ENCODE measurements at places on chromosomes 6 and 20.
A peak's percentile ranks its signal among the peaks of the same experiment; 100 is the strongest.

- H3K27me3 ChIP-seq = no peaks in the 10 kb centered on the region
- H3K4me1 ChIP-seq = no peaks in the 10 kb centered on the region
- H3K27ac ChIP-seq = no peak overlapping the region
- H3K4me3 ChIP-seq = no peak overlapping the region
- H3K36me3 ChIP-seq = no peaks in the 10 kb centered on the region
Measured at GRCh38 chr20:14312001-14312400, 25.4 kb downstream of the FLRT3 start.

DNA sequence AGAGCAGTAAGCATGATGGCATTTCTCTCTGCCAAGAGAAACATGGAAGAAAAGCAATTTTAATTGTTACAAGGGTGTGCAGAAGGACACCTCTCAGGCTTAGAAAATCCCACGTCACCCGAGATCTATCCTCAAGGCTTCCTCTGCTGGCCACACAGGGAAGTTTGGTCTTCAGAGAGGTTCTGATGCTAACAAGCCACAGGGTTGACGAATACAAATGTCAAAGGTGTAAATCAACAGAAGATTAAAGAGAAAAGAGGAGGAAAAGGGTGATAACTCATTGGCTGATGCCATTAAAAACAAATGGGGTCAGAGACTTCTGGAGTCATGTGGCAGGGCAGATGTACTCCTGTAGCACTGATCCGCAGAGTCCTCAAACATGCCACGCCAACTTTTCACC, 33.6 kb upstream of the SPDEF start:
- no peaks in the 10 kb centered on the region for H3K36me3 ChIP-seq
- DNase-seq = peak; percentile 5
- H3K27ac ChIP-seq = no peak overlapping the region
- no peak overlapping the region for H3K4me3 ChIP-seq
- H3K27me3 ChIP-seq = no peaks in the 10 kb centered on the region
- peaks cover 13% of the 10 kb centered on the region for H3K4me1 ChIP-seq

- H3K27ac ChIP-seq = no peak overlapping the region
- H3K27me3 ChIP-seq = no peaks in the 10 kb centered on the region
- H3K4me1 ChIP-seq = no peaks in the 10 kb centered on the region
- no peak overlapping the region for H3K4me3 ChIP-seq
- DNase-seq = no peak
Measured at GRCh38 chr6:73121421-73121993, 103.8 kb downstream of the KHDC1L start.

GRCh38 chr6:27592481-27593199, 119.7 kb upstream of the ZNF184 start:
- H3K4me3 ChIP-seq = no peak overlapping the region
- H3K27me3 ChIP-seq = peaks cover 27% of the 10 kb centered on the region
- no peaks in the 10 kb centered on the region for H3K4me1 ChIP-seq

GRCh38 chr6:126268092-126268491, 71.8 kb upstream of the CENPW start:
- no peaks in the 10 kb centered on the region for H3K27me3 ChIP-seq
- peaks cover 4% of the 10 kb centered on the region for H3K36me3 ChIP-seq
- DNase-seq = no peak
- H3K4me1 ChIP-seq = no peaks in the 10 kb centered on the region
- H3K27ac ChIP-seq = no peak overlapping the region

DNA sequence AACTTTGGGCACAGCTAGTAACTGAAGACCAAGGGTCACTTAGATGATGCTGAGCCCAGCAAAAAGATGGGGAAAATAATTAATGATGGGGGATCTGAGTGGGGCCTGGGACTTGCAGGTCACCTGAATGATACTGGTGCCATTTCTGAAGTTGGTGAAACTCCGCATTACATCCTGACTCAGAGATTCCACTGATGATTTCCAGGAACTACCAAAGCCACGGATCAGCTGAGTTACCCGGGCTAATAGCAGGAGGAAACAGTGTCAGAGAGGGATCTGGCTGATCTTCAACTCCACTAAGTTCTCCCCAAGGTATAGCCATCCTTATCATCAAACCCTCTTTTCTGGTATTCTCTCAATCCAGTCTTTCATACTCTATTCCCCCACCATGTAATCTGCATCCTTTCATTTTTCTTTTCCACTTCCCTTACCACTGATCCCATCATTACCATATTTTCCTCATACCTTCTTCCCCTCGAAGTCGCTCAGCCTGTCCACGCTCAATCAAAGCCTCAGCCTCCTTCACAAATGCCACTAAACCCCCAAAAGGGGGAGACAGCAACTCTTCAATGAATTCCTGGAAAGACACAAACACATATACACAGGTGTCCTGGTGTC, 20.2 kb downstream of the VPS52 start:
- peak overlapping the region; percentile 59 for H3K4me3 ChIP-seq
- H3K4me1 ChIP-seq = peaks cover 31% of the 10 kb centered on the region
- DNase-seq = peak; percentile 31
- H3K36me3 ChIP-seq = peaks cover 16% of the 10 kb centered on the region

- peaks cover 5% of the 10 kb centered on the region for H3K36me3 ChIP-seq
- no peak for DNase-seq
Measured at GRCh38 chr6:131918650-131919355, 32.4 kb downstream of the CCN2 start.

GRCh38 chr20:30489614-30490003, 767.9 kb upstream of the DEFB115 start:
- DNase-seq = no peak
- no peak overlapping the region for H3K27ac ChIP-seq
- H3K36me3 ChIP-seq = peaks cover 14% of the 10 kb centered on the region
- H3K4me1 ChIP-seq = no peaks in the 10 kb centered on the region
- H3K4me3 ChIP-seq = no peak overlapping the region

DNA sequence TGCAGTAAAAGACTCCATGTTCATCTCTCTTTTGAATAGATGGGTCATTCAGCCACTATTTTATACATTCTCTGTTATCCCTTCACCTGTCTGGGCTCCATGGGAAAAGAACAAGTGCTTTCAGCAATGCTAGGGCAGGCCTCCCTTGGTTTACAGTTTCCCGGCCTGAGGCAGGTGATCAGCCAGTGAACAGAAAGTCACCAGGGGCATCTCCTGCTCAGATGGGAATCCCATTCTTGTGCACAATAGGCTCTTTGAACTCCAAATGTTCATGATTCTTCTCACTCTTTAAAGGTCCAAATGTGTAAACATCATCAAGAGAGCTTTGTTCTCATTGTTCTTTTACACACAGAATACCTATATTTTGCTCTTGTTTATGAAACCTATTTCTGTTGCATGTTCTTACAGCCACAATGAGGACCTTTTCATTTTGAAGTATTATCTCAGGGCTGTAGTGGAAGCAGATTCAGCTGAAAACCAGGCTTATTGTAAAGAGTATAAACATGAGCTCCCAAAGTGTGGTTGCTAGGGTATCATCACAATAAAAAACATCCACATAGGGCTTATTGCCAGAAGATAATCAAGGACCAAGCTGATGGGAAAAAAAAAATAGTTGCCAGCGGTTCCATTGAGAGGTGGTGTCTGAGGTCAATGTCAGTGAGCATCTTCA, 267.1 kb upstream of the SGK1 start:
- H3K36me3 ChIP-seq = no peaks in the 10 kb centered on the region
- H3K4me3 ChIP-seq = no peak overlapping the region
- no peak for DNase-seq

- H3K27me3 ChIP-seq = no peaks in the 10 kb centered on the region
- no peak overlapping the region for H3K27ac ChIP-seq
- no peak overlapping the region for H3K4me3 ChIP-seq
- H3K36me3 ChIP-seq = peaks cover 5% of the 10 kb centered on the region
Measured at GRCh38 chr6:162576016-162576415, 151.6 kb downstream of the PRKN start.

DNA sequence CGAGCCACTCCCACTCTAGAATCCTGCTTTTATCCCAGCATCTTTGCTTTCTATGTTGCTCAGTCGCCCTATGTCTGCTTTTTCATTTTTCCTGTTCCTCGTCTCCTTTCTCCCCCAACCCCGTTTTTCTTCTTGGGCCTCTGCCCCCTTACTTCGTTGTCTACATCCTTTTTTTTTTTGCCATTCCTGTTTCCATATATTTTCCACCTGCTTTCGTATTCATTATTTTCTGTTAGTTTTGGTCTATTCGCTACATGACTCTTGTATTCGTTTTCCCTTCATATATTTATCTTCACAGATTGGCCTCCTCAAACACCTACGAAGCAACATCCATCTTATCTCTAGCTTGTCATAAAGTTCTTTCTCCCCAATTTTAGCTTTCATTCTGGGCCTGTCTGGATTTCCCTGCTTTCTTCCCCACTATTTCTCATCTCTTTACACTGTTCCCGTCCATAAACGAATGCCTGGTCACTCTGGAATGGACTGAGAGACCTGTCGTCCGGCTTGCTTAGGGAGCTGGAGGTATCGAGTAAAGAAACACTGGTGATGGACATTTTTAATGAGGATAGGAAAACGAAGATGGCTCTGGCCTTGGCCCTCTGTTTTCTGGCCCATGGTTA, 915 bp downstream of the PRRC2A start:
- no peaks in the 10 kb centered on the region for H3K27me3 ChIP-seq
- H3K27ac ChIP-seq = peak overlapping the region; percentile 91
- no peak for DNase-seq
- H3K36me3 ChIP-seq = peaks cover 23% of the 10 kb centered on the region

DNA sequence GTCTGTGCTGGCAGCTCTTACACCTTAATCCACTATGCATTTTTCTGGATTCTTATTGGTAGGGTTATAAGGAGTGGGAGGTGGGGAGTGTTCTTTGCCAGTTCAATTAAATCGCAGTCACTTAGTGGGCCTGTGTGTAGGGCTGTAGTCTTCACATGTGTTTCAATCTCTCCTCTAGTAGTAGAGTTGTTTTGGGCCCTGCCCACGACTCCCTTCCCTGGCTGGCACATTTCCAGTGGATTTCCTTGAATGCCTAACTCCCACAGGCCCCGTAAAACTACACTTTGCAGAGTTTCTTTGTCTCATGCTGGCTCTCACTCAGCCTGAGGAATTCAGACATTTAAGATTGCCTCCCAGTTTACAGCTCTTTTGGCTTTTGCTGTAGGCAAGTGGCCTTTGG, 414.0 kb upstream of the OPRM1 start:
- H3K27ac ChIP-seq = no peak overlapping the region
- H3K4me1 ChIP-seq = no peaks in the 10 kb centered on the region
- H3K4me3 ChIP-seq = no peak overlapping the region
- no peaks in the 10 kb centered on the region for H3K36me3 ChIP-seq
- no peak for DNase-seq
- no peaks in the 10 kb centered on the region for H3K27me3 ChIP-seq

DNA sequence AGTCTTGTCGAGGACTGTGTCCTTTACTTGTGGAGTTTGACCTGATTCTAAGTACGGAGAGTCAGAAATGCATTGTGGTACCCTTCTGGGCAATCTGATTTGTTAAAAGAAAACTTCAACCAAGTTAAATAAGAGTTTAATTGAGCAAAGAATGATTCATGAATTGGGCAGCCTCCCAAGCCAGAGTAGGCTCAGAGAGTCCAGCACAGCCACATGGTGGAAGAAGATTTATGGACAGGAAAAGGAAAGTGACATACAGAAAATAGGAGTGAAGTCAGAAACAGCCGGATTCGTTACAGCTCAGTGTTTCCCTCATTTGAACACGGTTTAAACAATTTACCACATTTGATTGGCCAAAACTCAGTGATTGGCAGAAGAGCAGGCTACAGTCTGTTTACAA, 329.2 kb downstream of the DHX35 start:
- H3K4me3 ChIP-seq = no peak overlapping the region
- no peak for DNase-seq
- peaks cover 4% of the 10 kb centered on the region for H3K27me3 ChIP-seq
- no peak overlapping the region for H3K27ac ChIP-seq
- H3K36me3 ChIP-seq = no peaks in the 10 kb centered on the region
- H3K4me1 ChIP-seq = no peaks in the 10 kb centered on the region

DNA sequence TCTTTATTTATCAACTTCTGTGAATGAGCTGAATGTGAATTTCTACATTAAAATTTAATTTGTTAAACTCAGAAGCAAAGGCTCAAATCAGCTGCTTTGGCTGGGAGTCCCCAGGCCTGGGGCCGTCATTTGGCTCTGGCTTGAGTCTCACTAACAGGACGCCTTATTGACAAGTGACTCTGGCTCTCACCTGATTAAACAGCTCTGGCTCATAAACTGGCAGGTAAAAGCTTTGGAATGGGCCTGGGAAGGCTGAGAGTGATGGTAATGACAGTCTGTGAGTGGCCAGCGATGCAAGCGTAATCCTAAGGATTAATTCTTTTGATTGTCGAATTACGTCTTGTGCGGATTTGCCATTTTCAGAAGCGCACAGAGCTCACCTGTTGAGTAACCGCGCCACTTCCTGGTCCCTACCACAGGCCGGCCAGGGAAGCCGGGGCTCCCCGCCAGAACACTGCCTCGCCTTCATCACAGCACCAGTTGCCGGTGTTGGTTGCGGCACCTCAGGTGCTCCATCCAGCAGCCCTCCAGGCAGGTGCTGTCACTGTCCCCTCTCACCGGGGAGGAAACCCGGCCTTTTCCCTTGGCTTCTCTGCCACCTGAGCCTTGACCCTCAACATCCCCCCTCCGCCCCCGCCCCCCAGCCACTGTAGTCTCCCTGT, 110.7 kb downstream of the ZDHHC14 start:
- H3K4me1 ChIP-seq = peaks cover 10% of the 10 kb centered on the region
- no peak overlapping the region for H3K4me3 ChIP-seq
- H3K27me3 ChIP-seq = no peaks in the 10 kb centered on the region
- no peak overlapping the region for H3K27ac ChIP-seq

DNA sequence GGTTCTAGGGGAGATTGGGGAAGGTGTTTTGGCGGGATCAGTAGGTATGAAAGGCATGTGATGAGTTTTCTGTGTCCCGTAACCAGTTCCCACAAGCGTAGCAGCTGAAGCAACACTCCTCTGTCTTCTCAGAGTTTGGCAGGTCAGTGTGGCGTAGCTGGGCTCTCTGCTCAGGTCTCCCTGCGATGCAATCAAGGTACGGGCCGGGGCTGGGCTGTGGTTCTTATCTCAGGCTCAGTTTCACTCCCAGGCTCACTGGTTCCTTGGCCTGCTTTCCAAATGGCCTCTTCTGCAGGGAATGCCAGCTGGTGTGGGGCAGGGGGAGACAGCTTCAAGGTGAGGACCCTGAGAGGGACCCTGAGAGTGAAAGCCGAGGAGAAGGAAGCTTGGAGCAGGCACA, 280.7 kb downstream of the CDH4 start:
- no peaks in the 10 kb centered on the region for H3K4me1 ChIP-seq
- no peak for DNase-seq
- no peak overlapping the region for H3K27ac ChIP-seq
- H3K27me3 ChIP-seq = no peaks in the 10 kb centered on the region
- no peaks in the 10 kb centered on the region for H3K36me3 ChIP-seq

DNA sequence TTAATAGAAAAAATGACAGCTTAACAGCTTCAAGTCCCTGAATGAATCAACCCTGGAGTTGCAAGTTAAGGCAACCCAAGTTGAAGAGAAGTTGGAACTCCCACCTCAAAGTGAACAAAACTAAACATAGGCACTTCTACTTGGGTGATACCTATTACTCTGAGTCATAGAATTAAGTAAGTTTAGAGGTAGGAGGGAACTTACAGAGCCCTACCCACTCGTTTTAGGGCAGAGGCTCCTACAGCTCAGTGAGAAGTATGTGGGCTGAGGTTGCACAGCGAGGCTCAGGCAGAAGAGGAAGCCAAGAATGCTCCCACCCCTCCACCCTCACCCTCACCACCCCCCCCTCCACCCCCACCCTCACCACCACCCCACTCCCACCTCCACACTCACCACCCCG, 42.2 kb downstream of the NFATC2 start:
- peak overlapping the region; percentile 93 for H3K4me3 ChIP-seq
- H3K4me1 ChIP-seq = peaks cover 88% of the 10 kb centered on the region
- peaks cover 17% of the 10 kb centered on the region for H3K36me3 ChIP-seq
- no peaks in the 10 kb centered on the region for H3K27me3 ChIP-seq
- peak overlapping the region; percentile 93 for H3K27ac ChIP-seq

GRCh38 chr20:20344476-20344875, 23.4 kb upstream of the INSM1 start:
- no peak overlapping the region for H3K27ac ChIP-seq
- no peak for DNase-seq
- H3K36me3 ChIP-seq = peaks cover 4% of the 10 kb centered on the region

- no peak overlapping the region for H3K4me3 ChIP-seq
- DNase-seq = no peak
Measured at GRCh38 chr6:6131492-6132109, 124.9 kb upstream of the NRN1 start.

Measured in natural killer cell treated with Interleukin-12 subunit alpha and Interleukin-12 subunit beta and Interleukin-15 and Interleukin-18, amount 100 ng/mL, for 72 hours (primary cell).